ENCODE measurements at places on chromosomes 6 and 20.

DNA sequence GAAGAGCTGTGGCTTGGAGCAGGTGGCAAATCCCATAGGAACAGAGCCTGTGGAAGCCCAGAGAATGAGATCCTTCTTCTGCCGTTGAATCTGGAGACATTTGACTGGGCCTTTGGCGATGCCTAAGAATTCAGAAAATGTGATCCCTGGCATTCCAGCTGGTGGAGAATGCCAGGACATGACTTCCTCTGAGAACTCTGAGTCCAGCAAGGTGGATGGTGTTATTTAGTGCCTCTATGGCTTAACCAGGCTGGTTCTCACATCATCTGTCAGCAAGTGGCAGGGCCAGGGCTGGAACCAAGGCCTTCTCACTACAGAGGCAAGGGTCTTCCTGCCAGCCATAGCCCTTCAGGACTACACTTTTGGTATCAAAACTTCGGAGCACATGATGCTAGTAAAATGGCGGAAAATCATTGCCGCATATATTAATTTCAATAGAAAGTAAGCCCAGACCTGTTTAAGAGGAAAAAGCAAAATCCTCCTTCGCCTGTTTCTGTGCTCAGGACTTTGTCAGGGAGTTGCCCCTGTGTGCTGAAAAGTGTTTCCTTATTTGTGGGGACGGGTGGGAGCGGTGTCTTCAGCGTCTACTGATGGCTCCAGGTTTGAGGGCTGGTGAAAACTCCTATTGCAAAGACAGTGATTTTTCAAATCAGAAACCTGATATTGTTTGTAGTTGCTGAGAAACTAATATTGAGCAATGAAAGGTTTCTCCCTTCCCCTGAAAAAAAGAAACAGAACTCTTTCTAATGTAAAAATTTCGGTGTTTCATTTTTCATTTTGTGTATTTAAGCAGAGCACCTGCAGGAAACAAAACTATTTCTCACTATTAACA, 23.9 kb downstream of the DUSP22 start:
- no peak for DNase-seq

DNA sequence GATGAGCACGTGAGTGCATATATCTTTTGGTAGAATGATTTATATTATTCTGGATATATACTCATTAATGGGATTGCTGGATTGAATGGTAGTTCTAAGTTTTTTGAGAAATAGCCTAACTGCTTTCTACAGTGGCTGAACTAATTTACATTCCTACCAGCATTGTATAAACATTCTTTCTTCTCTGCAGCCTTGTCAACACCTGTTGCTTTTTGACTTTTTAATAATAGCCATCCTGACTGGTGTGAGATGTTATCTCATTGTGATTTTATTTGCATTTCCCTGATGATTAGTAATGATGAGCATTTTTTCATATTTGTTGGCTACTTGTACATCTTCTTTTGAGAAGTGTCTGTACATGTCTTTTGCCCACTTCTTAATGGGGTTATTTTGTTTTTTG, 116.3 kb downstream of the ADTRP start:
- DNase-seq, result no peak

DNA sequence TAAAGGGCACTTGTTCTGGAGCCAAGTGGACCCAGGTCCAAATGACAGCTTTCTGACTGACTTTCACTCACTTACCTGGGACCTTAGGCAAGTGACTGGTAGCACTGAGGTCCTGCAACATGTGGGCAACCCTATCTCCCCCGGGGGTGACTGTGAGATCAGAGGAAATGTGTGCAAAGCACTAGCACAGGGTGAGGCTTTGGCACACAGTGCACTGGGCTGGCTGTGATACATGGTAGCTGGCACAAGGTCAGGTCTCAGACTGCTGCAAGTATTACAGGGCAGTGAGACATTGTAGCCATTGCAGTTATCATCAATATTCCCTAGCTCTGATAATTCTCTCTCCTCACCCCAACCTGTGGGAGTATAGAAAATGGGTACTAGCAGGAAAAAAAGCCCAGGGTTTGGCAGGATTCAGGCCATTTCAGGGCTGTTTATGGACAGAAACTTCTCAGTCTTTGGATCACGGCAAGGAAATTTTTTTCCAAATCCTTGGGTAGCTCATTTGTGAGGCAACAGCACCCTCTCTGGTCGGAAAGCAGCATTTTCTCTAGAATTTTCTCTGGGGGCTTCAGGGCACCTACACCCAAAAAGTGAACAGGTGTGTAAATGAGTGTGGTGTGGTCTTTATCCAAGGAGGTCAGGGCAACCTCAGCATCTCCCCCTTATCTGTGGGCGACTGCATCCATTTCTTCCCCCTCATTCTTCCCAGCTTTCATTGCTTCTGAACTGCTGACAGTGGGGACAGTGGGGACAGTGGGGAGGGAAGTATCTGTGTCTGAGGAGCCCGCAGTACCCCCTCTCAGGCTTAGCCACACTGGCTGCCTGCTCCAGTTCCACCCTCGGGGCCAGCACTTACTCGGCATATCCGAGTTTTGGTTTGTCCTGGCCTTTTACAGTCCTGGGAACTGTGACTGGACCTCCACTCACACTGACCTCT, 148.7 kb upstream of the PHACTR3 start:
- peak; percentile 53 for DNase-seq

- DNase-seq, result no peak
These were observed 45.2 kb downstream of the NUDT3 start for GRCh38 chr6:34347303-34347702.

DNA sequence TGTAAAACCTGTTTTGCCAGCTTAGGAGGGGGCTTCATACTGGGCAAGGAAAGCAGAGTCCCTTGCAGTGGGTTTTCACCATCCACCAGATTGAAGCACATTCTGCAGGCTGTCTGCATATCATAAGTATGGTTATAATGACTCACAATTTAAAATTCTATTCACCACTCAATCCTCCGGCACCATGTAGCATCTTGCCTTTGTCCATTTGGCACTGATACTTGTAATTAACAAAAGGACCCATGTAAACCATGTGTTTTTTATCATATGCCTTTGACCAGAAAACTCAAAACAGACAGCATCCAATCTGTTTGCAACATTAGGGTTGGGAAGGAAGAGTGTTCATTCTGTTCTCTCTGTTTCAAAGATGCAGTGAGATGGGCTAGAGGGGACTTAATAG, 3.0 kb downstream of the CD83 start:
- DNase-seq, result no peak

GRCh38 chr6:143419526-143419925, 31.0 kb downstream of the ADAT2 start:
- no peak for DNase-seq
